ENCODE measurements at places on chromosomes 12 and 14. TPM values are rescaled to one million over a fixed set of nuclear protein-coding genes. Genes with fewer than 3 reads are reported as not detected.

DNA sequence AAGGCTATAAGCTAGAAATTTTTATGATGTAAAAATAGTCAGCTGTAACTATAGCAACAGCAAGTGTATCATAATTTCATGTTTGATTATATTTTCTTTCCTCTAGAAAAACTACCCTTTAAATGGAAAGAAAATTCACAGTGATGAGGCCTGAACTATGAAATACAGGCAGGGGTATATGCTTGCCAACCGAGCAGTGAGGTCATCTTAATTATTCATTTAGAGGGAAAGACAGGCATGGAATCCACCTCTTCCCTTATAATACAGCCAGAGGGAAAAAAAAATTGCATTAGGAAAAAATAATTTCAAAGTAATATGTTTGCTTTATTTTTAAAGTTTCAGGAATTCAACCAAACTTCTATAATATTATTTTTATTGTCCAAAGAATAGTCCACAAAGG lies 139.8 kb downstream of the EPS8 start:
- H3K27ac ChIP-seq: no peak overlapping the region
- H3K4me3 ChIP-seq: no peak overlapping the region
- no peaks in the 10 kb centered on the region for H3K4me1 ChIP-seq

The SIX6 gene
- 0.28 TPM for total RNA-seq

- no peaks in the 10 kb centered on the region for H3K27me3 ChIP-seq
- H3K4me1 ChIP-seq: no peaks in the 10 kb centered on the region
- H3K27ac ChIP-seq: no peak overlapping the region
- H3K4me3 ChIP-seq: no peak overlapping the region
- H3K36me3 ChIP-seq: no peaks in the 10 kb centered on the region
- no peak for DNase-seq
These were observed 122.9 kb downstream of the PAX9 start for GRCh38 chr14:36784541-36784940.

The GLRX5 gene
- 46.9 TPM for total RNA-seq

Measured in psoas muscle (tissue), 8 donors.